Prostate gland (tissue), 2 donors: ENCODE measurements at places on chromosomes 2 and 18.

- no peak for DNase-seq
Observed at GRCh38 chr2:12261986-12262680, 454.6 kb upstream of the TRIB2 start.

DNA sequence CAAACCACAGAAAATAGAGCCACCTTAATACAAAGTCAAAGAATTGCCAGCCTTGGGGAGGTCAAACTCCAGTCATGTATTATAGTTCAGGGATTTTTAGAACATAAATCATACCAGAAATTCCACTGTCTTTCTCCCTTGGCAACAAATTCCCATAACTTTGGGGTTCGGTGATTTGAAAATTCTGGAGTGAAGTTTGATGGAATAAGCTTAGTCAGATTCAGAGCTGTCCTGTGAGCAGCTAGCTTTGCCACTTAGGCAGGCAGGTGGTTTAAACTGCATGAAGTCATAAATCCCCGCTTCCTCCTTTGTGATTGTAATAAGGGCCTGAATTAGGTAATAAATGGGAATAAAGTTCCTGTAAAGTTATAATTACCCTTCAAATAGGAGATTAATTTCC lies 457.0 kb upstream of the HNMT start:
- DNase-seq: no peak

DNA sequence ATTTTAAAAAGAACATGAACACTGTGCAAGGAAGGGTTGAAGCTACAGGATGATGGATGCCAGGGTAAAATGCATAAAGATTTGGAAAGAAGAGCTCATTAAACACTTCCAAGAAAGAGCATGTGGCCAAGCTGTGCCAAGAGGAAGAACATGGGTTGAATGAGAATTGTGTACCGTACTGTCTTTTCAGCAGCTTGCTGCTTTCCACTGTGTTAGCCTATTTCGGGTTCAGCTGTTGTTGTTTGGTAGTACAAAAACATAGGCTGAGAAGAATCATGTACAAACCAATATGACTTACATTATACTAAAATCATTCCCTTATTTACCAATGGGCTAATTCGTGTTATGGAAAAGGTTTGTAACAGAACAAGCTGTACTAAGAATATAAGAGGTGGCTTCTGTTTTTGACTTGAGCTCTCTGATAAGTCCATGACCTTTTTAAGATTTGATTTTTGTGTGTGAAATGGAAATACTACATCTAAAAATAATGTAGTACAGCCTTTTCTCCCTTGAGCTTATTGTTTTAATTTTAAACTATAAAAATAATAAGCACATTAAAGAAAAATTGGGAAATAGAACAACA lies 188.3 kb upstream of the STON1 start:
- no peak for DNase-seq

- DNase-seq: no peak
Observed at GRCh38 chr2:4420032-4420431, 716.7 kb downstream of the DCDC2C start.

GRCh38 chr18:46291149-46291548 lies 187.0 kb downstream of the HAUS1 start:
- DNase-seq: no peak

GRCh38 chr2:109342930-109343329 lies 213.9 kb downstream of the SH3RF3 start:
- no peak for DNase-seq

- no peak for DNase-seq
Observed at GRCh38 chr2:25315316-25315680, 26.4 kb downstream of the DNMT3A start.

DNA sequence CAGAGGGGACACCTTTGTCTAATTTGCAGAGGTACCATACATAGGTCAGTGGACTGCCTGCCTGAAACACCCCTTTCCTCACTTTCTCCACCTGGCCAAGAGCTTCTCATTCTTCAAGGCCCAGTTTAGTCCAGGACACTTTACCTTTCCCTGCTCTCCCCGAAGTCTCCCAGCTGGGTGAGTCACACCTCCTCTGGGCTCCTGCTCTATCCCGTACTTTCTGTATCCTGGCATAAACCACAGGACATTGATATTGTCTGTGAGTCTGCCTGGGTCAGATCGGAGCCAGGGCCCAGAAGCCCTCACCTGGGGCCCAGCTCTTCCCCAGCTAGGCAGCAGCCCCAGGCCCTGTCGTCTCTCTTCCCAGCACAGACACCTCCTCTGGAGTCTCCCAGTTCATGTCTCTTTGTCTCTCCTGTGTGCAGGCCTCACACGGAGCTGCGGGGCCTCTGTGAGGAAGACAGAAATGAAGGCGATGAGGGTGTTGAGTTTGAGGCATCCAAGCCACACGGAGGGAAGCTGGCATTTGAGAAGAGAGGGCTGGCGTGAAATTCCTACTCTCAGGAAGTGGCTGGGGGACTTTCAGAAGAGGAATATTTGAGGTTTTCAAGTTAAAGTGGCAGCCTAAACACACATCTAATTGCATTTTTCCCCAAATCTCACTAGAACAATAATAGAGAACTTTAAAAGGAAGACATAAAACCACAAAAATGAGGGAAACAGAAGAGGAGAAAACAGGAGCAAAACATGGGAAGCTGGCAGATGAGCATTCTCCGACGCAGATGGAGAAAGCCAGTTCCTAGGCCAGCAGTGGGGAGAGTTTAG lies 79.6 kb upstream of the LAPTM4A start:
- no peak for DNase-seq

DNA sequence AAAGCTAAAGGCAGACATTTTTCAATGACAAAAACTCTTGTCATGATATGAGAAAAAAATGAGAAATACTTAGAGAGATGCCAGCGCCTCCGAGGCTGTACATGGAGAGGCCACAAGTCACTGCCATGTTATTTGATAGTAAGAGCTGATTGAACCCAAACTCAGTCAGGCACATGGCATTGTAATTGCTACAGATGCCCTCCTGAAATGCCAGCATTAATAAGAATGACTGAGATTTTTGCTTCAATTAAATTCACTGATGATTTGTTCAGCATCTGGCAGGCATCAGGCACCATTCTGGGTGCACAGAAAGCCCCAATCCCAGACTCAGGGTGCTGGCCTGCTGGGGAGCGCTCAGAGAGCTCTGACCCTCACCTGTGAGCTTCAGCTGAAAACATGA lies 129.0 kb upstream of the PXDN start:
- no peak for DNase-seq

DNA sequence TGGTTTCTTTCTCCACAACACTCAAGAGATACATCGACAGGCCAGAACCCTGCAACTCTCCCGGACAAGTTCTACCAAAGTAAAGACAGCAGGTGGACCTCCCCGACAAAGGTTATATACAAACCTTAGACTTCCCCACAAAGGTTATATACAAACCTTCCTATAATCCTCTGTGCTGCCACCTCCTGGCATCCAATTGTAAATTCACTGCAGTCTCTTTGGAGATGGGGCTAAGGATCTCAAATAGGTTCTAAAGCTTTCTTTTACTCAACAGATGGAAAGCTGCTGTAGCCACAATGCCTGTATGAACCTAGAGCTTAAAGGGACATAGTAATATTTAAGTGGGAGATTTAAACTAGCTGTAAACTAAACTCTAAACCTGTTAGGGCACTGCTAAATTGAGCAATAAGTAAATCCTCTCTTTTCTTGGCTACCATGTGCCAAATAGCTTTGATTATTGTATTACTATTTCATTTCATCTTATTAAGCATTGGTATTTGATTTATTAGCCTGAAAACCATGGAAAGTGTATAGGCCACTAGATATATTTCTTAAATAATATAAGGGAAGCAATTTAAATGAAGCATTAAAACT lies 9.8 kb upstream of the MREG start:
- DNase-seq: peak; percentile 23
